Naive B cell (primary cell): ENCODE measurements at places on chromosomes 2 and 18.

DNA sequence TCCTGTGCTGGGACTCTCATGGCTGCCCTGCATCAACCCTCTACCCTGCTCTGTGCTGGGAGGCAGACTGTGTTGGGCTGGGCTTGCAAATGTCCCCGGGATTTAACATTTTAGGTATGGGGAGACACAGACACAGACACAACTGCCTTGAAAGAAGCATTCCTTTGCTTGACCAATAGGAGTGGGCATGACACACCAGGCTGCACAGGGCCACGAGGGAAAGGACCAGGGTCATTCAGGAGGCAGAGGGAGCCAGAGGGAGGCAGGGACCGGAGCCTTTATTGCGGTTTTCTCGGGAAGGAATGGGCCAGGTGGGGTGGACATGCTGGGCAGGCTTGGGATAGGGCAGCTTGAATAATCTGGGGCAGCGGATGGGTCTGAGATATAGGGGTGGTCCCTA lies 238.7 kb upstream of the COPS8 start:
- DNase-seq: no peak

GRCh38 chr18:36993068-36993467 lies 164.1 kb downstream of the KIAA1328 start:
- DNase-seq: no peak

DNA sequence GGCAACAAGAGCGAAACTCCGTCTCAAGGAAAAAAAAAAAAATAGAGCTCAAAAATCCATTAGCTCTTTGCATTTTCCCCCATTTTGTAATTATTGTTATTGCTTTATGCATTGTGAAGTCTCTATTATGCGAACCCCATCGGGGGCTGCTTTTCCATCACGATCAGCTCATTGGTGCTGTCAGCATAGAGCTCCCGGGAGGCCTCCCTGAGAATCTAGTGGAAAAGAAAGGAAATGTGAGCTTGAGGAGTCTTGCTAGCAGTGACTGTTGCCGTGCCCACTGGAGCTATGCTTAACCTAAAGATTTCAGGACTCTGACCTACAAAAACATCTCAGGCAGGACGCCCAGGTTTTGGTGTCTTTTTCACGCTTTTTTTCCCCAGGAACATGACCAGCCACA lies 102.6 kb upstream of the NDUFV2 start:
- no peak for DNase-seq

DNA sequence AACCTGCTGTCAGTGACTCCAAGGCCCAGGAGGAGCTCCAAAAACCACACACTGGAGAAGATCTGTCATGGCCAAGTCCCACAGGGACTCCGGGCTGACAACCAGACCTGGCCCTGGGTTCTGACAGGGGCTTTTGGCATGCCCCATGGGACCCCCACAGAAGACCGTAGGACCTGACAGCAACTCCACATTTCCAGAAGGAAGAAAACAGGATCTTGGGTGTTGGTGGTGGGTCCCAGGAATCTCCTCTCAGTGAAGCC lies 275.9 kb upstream of the HS6ST1 start:
- no peak for DNase-seq

GRCh38 chr2:222686086-222686750 lies 14.8 kb downstream of the MOGAT1 start:
- DNase-seq: no peak
